ENCODE measurements at places on chromosomes 7 and 10.
A peak's percentile ranks its signal among the peaks of the same experiment; 100 is the strongest.

- DNase-seq = no peak
These were observed 16.0 kb upstream of the LANCL2 start for GRCh38 chr7:55349121-55349520.

- DNase-seq = no peak
These were observed 373.3 kb upstream of the IGFBP3 start for GRCh38 chr7:46294381-46294780.

DNA sequence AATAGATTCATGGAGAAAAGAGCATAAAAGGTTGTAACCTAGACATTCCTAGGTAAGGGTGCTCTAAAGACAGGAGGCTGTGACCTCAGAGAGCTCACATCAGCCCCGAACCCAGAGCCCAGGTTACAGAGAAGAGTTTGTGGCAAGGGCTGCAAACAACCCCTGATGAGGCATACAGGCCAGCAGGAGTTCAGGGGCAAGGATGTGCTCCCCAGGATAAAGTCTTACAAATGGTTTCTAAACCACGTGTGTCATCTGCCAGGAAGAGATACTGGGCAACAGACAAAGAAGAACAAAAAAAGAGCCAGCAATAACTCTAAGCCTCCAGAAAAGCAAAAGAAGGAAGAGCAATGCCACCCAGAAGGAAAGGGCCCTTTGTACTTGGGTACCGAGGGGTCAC lies 27.7 kb downstream of the NCAPG2 start:
- no peak for DNase-seq

DNA sequence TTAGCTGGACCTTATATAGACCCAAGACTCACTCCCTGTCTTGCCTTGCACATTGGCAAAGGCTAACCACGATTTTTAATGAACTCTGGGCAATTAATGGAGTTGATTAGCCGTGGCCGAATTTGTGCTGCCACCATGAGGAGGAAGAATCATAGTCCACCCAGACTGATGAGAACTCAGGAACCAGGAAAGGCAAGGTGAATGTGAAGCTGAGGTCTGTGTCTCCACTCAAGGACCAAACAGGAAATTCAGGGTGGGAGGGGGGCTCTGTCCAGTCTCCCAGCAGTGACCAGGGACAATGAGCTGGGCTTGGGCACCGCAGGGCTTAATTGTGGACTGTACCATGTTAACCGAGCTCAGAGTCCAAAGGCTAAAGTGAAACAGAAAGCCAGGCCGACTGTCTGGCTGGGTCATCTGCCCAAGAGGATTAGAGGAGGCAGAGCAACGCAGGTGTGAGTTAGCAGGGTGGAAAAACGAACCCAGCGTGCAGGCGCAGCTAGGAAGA lies 127.0 kb upstream of the JCAD start:
- DNase-seq = no peak

- no peak for DNase-seq
These were observed 312.3 kb upstream of the ZNF32 start for GRCh38 chr10:43960981-43961380.

GRCh38 chr7:5456409-5456808 lies 32.8 kb upstream of the TNRC18 start:
- no peak for DNase-seq

- no peak for DNase-seq
These were observed 474.7 kb upstream of the SEMA3A start for GRCh38 chr7:84669177-84669732.

- no peak for DNase-seq
These were observed 29.6 kb upstream of the ICA1 start for GRCh38 chr7:8291397-8292141.

DNA sequence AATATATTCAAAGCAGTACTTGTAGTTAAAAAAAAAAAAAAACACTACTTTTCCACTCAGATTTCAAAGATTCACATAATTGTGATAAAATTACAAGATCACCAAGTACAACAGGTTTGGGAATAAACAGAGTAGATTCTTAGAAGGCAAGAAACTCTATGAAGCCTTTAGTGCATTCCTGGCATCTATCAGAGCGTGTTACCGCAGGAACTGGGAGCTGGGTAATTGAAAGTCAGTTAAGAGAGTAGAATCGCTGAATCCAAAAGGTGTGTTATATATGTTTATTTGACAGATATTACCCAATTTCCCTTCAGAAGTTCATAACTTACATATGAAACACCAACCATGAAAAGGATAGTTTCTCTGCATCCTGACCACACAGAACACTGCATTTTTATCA lies 159.2 kb upstream of the PLXNA4 start:
- no peak for DNase-seq

GRCh38 chr7:7812112-7812511 lies 93.7 kb upstream of the RPA3 start:
- no peak for DNase-seq

DNA sequence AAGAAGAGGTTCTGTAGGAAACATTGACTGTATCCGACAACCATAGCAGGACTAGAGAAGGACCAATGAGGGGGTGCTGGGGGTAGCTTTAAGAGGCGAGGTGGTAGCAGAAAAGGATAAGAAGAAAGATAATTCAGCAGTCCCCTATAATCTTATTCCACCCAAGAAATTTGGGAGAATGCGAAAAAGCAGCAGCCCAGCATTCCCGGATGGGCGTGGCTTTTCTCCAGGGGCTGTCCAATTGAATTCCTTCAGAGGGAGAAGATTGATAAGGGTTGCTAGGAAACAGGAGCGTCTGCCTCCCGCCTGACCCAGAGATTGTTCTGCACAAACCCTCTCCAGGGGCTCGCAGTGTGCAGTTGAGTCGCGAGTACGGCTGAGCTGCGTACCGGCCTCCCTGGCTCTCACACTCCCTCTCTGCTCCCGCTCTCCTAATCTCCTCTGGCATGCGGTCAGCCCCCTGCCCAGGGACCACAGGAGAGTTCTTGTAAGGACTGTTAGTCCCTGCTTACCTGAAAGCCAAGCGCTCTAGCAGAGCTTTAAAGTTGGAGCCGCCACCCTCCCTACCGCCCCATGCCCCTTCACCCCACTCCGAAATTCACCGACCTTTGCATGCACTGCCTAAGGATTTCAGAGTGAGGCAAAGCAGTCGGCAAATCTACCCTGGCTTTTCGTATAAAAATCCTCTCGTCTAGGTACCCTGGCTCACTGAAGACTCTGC lies at the start of gene GRM3:
Gene GRM3 (plus strand): TSS at position 349 of the 721 bp plus-strand sequence. CDS start 121,237 bp downstream, outside the sequence.
- DNase-seq = peak; percentile 71

GRCh38 chr10:6473430-6473829 lies 106.6 kb downstream of the PRKCQ start:
- no peak for DNase-seq

DNA sequence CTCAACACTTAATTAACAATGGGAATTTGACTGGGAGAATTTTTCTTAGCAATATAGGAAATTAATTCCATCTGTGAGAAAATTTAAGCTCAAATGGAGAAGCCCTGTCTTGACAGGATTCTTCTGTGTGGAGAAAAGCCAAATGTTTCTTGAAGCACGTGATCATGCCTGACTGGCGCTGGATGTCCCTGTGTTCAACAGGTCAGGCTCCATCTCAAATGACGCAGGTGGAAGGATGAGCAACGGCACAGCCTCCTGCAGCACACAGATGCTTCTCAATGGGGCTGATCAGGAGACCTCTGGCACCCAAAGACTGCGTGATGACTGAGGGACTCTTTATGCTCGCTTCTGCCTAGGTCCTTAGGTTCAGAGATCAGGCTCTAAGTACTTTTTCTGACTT lies 143.8 kb downstream of the RSU1 start:
- DNase-seq = no peak

DNA sequence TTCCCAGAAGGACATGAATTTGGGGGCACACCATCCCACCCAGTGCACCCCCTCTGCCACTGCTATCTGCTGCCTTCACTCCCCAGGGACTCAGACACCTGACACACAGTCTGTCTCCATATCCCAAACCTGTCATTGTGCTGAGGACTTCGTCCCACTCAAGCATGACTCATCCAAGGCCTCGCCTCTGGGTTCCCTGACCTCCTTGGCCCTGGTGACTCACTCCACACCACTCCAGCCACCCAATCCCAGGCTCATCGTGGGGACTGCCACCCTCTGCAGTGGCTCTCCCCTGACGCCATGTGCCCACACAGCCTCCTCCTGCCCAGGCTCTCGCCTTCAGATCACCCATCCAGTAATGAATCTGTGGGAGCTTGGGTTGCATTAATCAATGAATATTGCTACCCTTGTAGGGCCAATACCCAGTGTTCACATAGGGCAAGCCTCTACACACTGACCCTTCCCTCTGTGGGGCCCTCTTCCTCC lies 6.6 kb upstream of the INSIG1 start:
- no peak for DNase-seq

DNA sequence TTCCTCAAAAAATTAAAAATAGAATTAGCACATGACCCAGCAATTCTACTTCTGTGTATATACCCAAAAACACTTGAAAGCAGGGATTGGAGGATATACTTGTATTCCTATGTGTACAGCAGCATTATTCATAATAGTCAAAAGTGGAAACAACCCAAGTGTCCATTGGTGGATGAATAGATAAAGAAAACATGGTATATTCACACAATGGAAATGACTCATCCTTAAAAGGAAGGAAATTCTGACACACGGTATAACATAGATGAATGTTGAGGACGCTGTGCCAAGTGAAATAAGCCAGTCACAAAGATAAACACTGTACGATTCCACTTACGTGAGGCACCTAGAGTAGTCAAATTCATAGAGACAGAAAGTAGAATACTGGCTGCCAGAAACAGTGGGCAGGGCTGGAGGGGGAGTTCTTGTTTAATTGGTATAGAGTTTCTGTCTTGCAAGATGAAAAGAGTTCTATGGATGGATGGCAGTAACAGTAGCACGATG lies 26.6 kb upstream of the KAT6B start:
- DNase-seq = no peak

GRCh38 chr10:16440396-16441133 lies 3.8 kb downstream of the PTER start:
- DNase-seq = no peak

DNA sequence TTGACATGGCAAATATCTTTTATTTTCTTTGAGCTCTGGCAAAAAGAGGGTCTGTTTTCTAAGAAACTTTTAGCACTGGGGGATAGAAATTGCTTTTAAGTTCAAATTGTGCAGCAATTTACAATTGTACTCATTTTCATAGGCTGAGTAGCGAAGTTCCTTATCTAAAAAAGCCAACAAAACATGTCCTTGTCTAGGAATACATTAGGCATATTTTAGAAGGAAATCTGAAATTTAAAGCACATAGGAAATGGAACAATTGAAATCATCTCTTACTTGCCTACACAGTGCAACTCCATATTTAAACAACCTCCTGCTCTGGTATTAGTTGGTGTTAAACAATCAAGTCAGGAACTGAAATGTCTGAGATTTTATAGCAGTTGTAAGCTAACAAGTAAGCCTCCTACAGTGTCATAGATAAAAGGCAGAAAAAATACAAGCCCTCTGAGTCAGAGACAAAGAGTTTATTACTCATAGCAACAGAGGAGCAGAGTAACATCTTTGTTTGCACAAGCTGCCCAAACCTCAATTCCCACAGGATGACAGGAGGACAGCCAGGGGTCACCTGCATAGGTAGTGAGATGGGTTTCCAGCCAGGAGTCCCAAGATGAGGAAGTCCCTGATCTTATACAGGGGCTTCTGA lies 280.2 kb upstream of the HGF start:
- DNase-seq = no peak

GRCh38 chr7:68573271-68574005 lies 1024.8 kb upstream of the AUTS2 start:
- DNase-seq = no peak

DNA sequence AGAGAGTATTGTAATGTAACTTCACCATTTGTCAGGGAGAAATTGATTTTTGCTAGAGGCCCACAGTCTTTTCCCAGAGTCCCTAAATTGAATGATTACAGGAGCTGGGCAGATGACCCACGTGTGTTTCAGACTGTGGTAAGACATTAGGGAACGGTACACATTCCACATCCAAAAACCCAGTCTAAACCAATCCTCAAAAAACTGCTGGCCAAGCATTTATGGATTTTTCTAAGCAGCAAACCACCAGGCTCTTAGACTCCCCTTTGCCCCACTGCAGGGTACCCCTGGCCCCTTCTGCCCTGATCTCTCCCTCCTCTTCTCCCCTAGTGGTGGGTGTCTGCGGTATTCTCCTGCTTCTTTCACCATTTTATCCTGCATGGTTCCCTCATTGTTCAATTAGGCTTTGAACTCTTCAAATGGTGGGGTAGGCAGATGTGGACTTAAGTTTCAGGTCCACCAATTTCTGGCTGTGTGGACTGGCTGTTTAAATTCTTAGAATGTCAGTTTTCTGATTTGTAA lies 135.5 kb upstream of the SORCS3 start:
- DNase-seq = no peak

GRCh38 chr10:17256627-17257026 lies 28.6 kb downstream of the VIM start:
- DNase-seq = no peak

- peak; percentile 42 for DNase-seq
These were observed at the start of gene CCDC136 for GRCh38 chr7:128791121-128791971. TSS of gene CCDC136 (plus strand) at chr7:128791968. CDS start at chr7:128792412, 444 bp downstream.

- DNase-seq = no peak
These were observed 11.4 kb upstream of the ARHGAP12 start for GRCh38 chr10:31939797-31940708.

GRCh38 chr7:132488634-132489302 lies 87.5 kb downstream of the PLXNA4 start:
- no peak for DNase-seq

- DNase-seq = no peak
These were observed 36.0 kb upstream of the DLD start for GRCh38 chr7:107854989-107855388.

Measured in nucleus accumbens (tissue), 56 donors.